Stimulated activated effector memory CD8-positive, alpha-beta T cell treated with anti-CD3 and anti-CD28 coated beads, Interleukin-12 subunit alpha, Interleukin-12 subunit beta, amount 100 ng/mL, for 72 hours (primary cell): ENCODE measurements at places on chromosomes 16 and 17.
A peak's percentile ranks its signal among the peaks of the same experiment; 100 is the strongest.

GRCh38 chr16:50597563-50598255, 49.5 kb downstream of the NKD1 start:
- DNase-seq, result no peak

DNA sequence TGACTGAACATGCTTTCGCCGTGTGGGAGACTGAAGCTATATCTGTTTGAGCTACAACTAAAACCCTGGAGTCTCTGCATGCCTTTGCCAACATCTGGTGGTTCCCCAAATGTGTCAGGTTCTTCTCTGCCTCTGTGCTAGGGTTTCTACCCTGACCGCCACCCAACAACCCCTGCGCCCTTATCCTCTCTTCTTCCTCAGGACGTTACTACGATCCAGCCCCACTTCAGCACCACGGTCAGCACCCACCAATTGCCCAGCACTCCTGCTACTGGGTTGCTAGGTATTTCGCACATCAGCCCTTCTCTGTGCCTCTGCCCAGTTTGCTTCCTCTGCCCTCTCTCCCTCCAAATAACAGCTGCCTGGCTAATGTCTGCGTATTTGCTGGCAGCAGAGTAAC, 106.3 kb upstream of the HSBP1 start:
- no peak for DNase-seq

DNA sequence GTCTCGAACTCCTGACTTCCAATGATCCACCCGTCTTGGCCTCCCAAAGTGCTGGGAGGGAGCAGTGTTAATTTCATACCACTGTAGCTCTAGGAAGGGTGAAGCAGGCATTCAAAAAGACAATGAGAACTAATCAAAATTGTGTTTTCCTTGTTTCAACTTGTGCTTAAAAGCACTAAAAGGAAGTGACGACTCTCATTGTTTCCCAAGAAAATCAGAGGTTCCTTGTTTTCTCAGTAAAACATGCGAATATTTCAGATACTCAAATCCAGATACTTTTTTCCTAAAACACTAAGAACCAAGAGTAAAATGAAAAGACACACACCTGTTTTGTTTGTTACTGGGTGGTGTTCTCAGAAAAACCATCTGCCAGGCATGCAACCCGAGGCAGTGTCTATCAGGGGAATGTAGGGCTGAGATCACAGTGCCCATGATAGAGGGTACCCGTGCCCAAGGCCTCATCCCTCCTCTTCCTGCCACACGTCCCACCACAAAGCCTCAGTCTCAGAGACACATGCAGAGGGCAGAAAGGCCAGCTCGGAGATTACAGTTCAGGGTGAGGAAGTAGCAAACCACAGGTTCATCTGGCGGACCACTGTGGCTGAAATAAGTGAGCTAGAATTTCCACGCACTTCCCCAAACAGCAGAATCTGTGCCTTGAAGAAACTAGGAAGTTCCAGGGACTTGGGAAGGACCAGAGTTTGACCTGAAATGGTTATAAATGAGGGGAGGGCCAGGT, 33.7 kb downstream of the GINS3 start:
- DNase-seq, result no peak

DNA sequence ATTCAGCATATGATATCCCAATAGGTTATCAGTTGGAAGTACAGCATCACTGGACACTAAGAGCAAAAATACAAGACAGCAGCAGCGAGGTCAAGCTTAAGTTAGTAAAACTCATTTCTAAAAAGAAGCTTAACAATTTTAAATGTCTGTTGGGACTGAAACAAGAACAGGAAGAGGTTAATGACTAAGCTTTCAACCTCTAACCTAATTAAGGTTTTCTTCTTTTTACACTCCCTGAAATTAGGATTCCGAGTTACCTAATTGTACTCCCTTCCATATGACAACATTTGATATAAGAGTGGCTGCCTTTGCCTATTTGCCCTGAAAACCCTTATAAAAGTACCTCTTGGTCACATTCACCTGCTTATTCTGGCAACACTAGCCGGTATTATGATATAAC, 34.3 kb downstream of the CPSF4L start:
- no peak for DNase-seq

DNA sequence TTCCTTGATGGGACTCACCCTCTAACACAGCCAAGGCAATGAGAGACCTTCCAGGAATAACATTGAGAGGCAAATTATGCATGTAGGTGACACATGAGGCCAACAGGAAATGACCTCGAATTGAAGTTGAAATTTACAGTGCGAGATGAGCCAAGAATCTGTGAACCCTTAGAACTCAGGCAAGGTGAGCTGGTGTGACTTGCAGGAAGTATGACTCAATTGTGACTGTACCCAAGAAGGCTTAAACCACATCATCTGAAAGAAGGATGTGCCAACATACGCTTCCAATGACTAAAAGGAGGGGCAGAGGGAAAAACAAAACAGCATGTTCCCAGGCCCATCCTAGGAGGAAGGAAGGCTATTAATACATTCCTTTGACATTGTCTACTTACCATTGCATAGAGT, 44.8 kb downstream of the PITPNC1 start:
- DNase-seq, result peak; percentile 24

DNA sequence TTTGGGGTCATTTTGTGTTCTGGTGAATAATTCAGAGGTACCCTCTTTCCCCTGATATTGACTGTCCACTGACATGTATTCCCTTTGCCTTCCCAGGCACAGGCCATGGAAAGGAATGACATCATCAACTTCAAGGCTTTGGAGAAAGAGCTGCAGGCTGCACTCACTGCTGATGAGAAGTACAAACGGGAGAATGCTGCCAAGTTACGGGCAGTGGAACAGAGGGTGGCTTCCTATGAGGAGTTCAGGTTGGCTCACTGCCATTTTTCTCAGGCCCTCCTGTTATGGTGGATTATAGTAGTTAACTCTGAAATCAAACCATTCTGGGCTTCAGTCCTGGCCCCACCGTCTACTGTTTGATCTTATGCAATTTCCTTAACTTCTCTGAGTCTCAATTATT, 1.6 kb upstream of the EFTUD2 start:
- DNase-seq, result no peak

- DNase-seq, result no peak
Measured at GRCh38 chr17:6521586-6521985, 34.8 kb downstream of the PITPNM3 start.

- no peak for DNase-seq
Measured at GRCh38 chr16:53865494-53865863, 161.5 kb downstream of the FTO start.

- DNase-seq, result peak; percentile 72
Measured at GRCh38 chr16:3690470-3690928, 26.8 kb downstream of the TRAP1 start.

- DNase-seq, result no peak
Measured at GRCh38 chr16:397736-398332, 835 bp downstream of the NME4 start.

DNA sequence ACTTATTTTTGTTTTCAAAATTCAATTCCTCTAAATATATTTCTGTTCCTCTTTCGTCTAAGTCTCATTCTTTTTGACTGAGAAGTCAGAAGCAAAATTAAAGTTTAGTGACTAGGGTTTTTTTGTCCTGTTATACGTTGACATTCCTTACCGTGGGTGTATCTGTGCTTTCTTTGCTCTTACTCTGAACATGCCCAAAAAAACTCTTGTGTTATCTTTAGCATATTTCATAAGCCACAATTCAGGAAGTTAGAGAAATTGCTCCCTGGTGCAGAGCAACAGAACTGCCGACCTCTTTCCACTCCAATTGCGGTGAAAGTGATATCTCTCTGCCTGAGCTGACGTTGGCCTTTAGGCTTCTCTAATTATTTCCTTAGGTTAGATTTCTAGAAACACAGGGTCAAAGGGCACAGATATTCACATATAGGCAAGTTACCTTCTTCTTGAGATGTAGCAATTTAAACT, 65.7 kb downstream of the CENPV start:
- no peak for DNase-seq

DNA sequence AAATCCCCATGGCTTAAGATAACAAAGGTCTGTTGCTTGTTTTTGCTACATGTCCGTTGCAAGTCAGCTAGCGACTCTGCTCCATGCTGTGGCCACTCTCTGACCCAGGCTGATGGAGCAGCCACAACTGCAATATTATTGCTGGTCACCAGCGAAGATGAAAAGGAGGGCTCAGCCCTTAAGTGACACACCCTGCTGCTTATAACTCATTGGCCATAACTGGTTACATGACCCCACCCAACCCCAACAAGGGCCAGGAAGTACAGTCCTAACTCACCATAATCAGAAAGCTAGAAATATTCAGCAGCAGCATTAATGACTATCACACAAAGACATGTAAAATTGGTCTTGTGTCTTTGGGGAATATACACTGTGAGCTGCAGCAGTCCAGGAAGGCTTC, 224.3 kb downstream of the SOX9 start:
- DNase-seq, result no peak

- DNase-seq, result no peak
Measured at GRCh38 chr17:61352781-61353491, 46.7 kb upstream of the TBX2 start.

GRCh38 chr16:75556431-75556950, 439 bp upstream of the TMEM231 start:
- DNase-seq, result no peak

DNA sequence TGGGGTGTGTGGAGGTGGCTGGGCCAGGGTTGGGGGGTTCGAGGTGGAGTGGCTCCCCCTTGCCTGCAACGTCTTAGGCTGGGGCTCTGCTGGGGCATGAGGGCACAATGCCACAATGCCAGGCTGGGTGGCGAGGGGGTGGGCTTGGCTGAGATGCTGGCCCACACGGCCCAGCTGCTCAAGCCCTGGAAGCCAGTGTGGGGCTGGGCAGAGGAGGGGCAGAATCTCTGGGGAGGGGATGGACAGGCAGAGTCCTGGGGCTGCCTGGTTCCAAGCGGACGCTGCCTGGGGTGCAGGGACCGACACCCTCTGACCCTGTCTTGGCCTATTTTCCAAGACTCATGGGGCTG, 37.5 kb upstream of the SSTR5 start:
- DNase-seq, result no peak

- no peak for DNase-seq
Measured at GRCh38 chr16:55737966-55738365, 82.2 kb downstream of the SLC6A2 start.

- DNase-seq, result no peak
Measured at GRCh38 chr17:58312021-58312630, 16.5 kb downstream of the TSPOAP1 start.

DNA sequence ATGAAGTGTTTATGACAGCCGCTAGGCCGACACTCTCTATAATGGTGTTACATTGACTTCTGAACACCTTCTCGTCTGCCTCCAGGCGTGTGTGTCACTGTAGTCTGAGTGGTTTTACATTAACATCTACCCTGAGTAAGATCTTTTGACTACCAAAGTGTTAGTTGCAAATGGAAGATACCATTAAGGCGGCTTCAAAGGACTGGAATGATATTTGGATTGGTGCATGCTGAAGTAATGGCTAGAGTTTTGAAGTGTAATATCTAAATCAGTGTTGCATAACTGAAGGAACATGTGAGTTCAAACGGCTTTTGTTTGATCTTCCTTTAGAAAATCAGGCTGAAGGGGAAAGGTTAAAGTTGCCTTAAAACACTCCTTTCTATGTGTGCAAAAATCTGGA, 52.2 kb downstream of the BCAS3 start:
- no peak for DNase-seq

DNA sequence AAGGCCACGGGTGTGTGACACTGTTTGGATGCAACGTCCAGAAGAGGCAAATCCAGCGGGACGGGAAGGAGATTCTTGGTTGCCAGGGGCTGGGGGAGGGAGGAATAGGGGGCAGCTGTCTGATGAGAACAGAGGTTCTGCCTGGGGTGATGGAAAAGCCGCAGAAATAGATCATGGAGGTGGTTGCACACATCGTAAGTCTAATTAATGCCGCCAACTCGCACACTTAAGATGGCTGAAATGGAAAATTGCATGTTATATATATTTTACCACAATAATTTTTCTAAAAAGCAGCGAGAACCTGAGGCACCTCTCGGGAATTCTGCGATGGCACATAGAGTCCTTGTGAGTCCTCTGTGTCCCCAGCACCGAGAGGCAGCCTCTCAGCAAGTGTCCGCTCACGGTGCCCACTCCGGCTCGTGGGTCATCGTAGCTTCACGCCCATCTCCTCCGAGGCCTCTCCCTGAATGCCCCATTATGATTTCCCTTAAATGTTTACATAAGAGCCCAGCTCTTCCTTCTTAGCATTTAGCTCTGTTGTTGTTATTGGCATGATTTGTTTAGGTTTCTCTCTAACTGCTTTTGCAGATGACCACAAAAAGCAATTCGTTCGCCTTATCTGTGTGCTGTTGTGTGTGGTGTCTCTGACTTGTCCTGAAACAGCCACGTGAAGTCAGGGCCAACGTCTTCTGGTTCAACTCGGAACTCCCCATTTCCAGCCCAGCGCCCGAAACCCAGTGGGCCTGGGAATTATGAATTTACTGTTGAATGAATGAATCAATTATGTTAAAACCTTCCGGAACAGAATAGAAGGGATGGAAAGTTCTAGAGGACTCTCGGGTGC, 7.7 kb downstream of the WFDC1 start:
- no peak for DNase-seq

DNA sequence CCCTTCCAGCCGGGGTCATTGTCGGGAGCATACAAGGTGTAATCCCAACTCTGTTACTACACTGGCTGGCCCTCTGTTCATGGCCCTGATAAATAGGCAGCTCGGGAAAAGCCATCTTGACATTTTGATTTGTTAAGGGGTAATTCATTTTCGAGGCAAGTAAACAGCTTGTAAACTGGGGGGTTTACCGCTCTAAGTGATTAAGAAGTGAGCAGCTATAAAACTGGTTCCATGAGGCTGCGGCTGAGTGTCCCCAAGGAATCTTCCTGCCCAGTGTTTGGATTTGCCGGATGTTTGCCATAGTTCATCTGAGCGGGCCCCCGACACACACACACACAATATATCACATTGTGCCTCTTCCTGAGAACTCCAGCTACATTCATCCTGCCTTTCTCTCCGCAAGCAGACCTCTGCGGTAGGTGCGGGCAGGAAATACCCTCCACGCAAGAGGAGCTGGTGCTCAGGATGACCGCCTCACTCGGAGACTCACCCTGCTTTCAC, 92.2 kb downstream of the SOCS1 start:
- no peak for DNase-seq

DNA sequence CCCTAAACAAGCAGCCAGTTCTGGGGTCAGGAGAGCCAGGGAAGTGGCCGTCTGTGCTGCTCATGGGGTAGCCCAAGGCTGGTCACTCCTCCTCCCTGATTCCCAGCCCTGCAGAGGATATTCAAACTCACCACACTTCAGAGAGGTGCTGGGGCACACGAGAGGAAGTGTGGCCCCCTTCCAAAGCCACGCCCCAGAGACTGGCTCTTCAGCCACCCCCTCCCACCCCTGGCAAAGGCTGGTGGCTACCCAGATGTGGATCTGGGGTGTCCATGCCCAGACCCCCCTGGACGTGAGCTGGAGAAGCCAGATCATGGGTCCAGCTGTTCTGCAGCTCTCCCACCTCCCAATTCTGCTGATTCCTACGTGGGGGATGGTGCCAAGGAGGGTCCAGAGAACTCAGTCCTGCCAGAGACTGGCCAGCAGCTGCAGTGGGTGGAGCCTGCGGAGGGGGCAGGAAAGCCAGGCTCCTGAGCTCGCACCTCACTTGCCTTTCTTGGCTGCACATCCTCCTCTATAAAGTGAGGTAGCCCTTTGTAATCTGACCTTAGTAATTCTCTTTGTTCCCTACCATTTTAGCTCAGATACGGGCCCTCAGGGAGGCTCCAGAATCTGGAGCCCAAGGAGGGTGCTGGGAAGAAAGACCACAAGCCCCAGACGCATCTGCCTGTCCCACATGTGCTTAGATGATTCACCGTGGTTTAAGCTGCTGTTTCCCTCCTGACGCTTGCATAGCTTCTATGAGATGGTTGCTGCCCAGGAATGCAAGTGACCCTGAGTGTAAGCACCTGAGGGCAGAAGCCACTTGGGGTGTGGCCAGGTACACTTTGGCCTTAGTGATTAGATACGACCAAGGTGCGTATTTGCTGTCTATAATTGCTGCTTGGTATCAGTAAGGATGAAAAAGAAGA, 15.3 kb downstream of the SDK2 start:
- no peak for DNase-seq

- no peak for DNase-seq
Measured at GRCh38 chr16:4550591-4550990, 5.5 kb upstream of the C16orf96 start.
